Astrocyte of the cerebellum (primary cell): ENCODE measurements at places on chromosomes 6 and 20.

- no peak for DNase-seq
These were observed 118.4 kb upstream of the LAMP5 start for GRCh38 chr20:9395971-9396370.

- DNase-seq, result peak; percentile 29
These were observed 54.2 kb upstream of the FRMD1 start for GRCh38 chr6:168133168-168133561.

DNA sequence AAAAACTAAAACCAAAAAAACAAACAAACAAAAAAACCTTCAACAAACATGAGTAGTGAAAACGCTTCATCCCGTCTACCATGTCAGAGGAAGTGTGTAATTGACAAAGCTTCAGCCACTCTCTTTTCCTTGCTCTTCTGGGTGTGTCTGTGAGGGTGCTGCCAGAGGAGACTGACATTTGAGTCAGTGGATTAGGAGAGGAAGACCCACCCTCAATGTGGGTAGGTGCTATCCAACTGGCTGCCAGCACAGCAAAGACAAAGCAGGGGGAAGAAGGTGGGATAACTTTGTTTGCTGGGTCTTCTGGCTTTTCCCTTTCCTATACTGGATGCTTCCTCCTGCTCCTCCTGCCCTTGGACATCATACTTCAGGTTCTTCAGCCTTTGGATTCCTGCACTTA lies 145.6 kb downstream of the TASP1 start:
- DNase-seq, result no peak

- peak; percentile 49 for DNase-seq
These were observed 107.7 kb downstream of the CD109 start for GRCh38 chr6:73803562-73804241.

DNA sequence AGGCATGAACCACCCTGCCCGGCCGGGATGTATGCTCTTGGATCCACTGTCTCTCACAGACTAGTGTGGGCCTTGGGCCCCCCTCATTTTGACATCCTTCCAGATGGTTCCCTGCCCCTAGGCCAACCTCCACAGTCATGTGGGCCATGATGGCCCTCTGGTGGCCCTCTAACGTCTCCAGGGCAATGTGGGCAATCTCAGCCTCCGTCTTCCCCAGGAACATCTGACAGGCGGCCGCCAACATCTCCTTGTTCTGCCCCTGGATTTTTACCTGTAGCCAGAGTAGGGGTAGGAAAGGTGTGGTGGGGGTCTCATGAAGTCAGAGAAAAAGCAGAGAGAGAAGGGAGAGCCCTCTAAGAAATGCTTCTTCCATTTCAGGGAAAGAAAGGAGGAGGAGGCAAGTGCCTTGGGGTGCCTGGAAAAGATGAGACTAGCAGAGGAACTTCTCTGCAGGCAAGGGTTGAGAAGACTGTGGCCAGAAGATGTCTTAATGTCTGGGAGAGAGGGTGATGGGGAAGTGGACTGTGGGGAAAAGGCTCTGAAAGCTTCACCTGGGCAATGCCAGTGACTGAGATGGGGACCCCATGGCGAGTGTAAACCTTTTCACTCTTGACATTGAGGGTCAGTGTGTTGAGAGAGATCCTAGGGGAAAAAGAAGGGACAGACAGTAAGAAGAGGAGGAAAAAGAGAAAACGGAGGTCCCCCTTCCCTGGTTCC lies 1.3 kb downstream of the FLOT1 start:
- no peak for DNase-seq

DNA sequence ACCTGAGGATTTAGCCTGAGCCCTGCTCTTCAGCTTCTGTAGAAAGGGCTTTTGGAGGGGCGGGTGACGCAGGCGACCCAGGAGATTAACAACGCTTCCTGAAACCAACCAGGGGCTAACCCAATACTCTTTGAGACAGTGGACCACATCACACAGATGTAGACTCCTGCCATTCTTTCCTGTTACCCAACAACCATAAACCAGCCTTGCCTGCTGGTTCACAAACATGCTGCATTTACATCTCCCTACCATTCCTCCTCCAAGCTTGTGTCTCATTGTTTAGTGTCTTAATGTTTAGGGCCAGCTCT lies 28.3 kb downstream of the PPP1R16B start:
- DNase-seq, result no peak

DNA sequence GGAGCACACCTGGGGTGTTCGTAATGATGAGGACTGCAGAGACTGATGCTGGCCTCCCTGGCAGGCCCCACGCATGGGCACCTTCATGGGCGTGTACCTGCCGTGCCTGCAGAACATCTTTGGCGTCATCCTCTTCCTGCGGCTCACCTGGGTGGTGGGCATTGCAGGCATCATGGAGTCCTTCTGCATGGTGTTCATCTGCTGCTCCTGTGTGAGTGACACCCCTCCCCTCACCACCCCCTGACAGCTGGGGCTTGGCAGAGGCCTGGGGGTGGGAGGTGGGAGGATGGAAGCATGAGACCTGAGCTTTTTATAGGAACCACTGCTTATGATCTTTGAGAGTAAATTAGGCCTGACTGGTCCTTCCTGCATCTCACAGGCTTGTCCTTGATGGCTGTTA lies 6.7 kb downstream of the SLC12A5 start:
- no peak for DNase-seq
